Activated CD4-positive, alpha-beta memory T cell treated with anti-CD3 and anti-CD28 coated beads, Interleukin-2, amount 10 ng/mL, durations not matched to agents 7 days and 5 days (primary cell): ENCODE measurements at places on chromosomes 11 and 22. TPM values are rescaled to one million over a fixed set of nuclear protein-coding genes. Genes with fewer than 3 reads are reported as not detected.

The PRMT3 gene
- total RNA-seq, result 15.6 TPM

GRCh38 chr11:119481021-119481666 is 58.2 kb upstream of the THY1 start:
- DNase-seq, result peak; percentile 71

The BEST1 gene
- 0.25 TPM for total RNA-seq

The APOL5 gene
- total RNA-seq, result not detected

DNA sequence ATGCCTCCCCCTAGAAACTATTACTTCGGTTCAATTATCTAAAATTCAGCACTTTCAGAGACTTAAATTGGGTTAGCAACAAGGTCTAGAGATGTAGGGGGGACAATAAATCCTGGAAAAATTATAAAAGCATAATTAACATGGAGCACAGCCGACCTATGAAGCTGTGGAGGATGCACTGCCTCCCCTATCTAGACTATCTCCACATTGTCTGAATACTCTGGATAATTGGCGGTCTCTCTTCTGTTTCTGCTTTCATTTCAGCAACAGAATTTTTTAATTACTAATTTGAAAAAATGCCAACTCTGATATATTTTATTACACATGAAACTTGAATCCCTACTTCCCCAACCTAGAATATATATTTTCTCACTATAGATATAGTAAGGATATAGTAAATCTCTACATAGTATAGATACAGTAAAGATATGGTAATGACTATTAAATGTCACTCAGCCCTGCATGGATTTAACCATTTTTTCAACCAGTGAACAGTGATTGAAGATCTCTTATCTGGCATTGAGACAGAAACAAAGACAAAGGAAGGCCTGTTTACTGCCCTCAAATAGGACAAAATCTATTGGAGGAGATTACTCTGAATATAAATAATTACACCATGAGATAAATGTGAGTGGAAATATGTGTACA is 157.6 kb downstream of the BLID start:
- no peak for DNase-seq

The CSNK2A3 gene
- 3.0 TPM for total RNA-seq

GRCh38 chr11:85590848-85591483 is 36.2 kb downstream of the DLG2 start:
- no peak for DNase-seq

The TRIM6 gene
- total RNA-seq, result 0.60 TPM

The SLCO2B1 gene
- 0.30 TPM for total RNA-seq

GRCh38 chr11:3138178-3139085 is 26.7 kb downstream of the OSBPL5 start:
- no peak for DNase-seq
